Activated CD4-positive, alpha-beta memory T cell treated with anti-CD3 and anti-CD28 coated beads for 36 hours (primary cell): ENCODE measurements at places on chromosomes 1 and 21. TPM values are rescaled to one million over a fixed set of nuclear protein-coding genes. Genes with fewer than 3 reads are reported as not detected.

The PTPN7 gene
- 197 TPM for total RNA-seq

DNA sequence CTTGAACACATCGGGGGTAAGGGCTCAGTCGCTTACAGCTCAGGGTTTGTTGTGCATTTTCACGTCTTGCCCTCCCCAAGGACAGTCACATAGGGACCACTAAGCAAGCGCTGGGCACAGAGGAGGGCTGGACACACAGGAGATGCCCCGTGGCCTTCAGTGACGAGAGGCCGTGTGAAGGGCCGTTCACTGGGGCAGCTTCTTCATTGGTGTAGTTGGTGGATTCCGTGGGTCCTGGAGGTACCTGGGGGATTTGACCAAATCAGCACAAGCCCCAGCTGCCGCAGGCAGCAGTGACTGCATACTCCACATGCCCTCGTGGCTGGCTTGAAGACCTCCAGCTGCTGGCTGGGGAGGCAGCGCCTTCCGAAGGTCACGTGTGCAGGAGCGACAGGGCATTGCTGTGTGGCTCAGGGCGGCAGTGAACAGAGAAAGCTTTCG lies 100.8 kb upstream of the C1orf174 start:
- H3K4me3 ChIP-seq: no peak overlapping the region
- no peaks in the 10 kb centered on the region for H3K36me3 ChIP-seq
- no peaks in the 10 kb centered on the region for H3K4me1 ChIP-seq
- DNase-seq: no peak
- no peak overlapping the region for H3K27ac ChIP-seq
- H3K27me3 ChIP-seq: peaks cover 17% of the 10 kb centered on the region

GRCh38 chr1:11501491-11501897 lies 22.5 kb downstream of the DISP3 start:
- H3K36me3 ChIP-seq: peaks cover 14% of the 10 kb centered on the region
- no peaks in the 10 kb centered on the region for H3K4me1 ChIP-seq
- no peak overlapping the region for H3K4me3 ChIP-seq
- H3K27me3 ChIP-seq: peaks cover 10% of the 10 kb centered on the region
- no peak overlapping the region for H3K27ac ChIP-seq

GRCh38 chr1:228378090-228378872 lies 28.4 kb downstream of the TRIM11 start:
- H3K4me3 ChIP-seq: peak overlapping the region; percentile 74
- H3K27me3 ChIP-seq: peaks cover 10% of the 10 kb centered on the region
- H3K36me3 ChIP-seq: no peaks in the 10 kb centered on the region
- peaks cover 11% of the 10 kb centered on the region for H3K4me1 ChIP-seq
- H3K27ac ChIP-seq: no peak overlapping the region
- DNase-seq: peak; percentile 81
